ENCODE measurements at places on chromosomes 1 and 21. TPM values are rescaled to one million over a fixed set of nuclear protein-coding genes. Genes with fewer than 3 reads are reported as not detected.
A peak's percentile ranks its signal among the peaks of the same experiment; 100 is the strongest.

GRCh38 chr1:169513208-169513607, 27.5 kb upstream of the SLC19A2 start:
- DNase-seq, result no peak
- no peaks in the 10 kb centered on the region for H3K36me3 ChIP-seq
- no peak overlapping the region for H3K4me3 ChIP-seq
- H3K27ac ChIP-seq, result no peak overlapping the region
- H3K4me1 ChIP-seq, result peaks cover 14% of the 10 kb centered on the region
- H3K27me3 ChIP-seq, result no peaks in the 10 kb centered on the region

GRCh38 chr1:115958866-115959265, 17.4 kb upstream of the SLC22A15 start:
- H3K36me3 ChIP-seq, result no peaks in the 10 kb centered on the region
- H3K4me1 ChIP-seq, result no peaks in the 10 kb centered on the region
- H3K27me3 ChIP-seq, result no peaks in the 10 kb centered on the region

Gene SPAG17
- 19.9 TPM for total RNA-seq

DNA sequence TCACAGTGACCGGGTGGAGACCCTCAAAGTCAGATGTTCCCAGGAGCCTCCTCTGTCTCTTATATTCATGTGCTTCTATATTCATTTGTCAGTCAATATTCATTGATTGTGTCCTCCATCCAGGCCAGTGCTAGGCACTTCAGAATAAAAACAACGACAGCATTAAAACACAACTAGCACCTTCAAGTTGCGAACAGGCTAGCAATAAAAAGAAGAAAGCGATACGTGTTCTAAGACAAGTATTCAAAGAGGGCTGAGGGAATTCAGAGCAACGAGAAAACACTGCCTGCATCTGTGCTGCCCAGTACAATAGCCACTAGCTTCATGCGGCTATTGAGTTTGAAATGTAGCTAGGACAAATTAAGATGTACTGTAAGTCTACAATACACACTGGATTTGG, 138.0 kb downstream of the PLXNA2 start:
- no peak for DNase-seq
- H3K36me3 ChIP-seq, result no peaks in the 10 kb centered on the region
- H3K27ac ChIP-seq, result no peak overlapping the region
- H3K4me1 ChIP-seq, result peaks cover 4% of the 10 kb centered on the region

Gene DEPDC1
- total RNA-seq, result 0.46 TPM

DNA sequence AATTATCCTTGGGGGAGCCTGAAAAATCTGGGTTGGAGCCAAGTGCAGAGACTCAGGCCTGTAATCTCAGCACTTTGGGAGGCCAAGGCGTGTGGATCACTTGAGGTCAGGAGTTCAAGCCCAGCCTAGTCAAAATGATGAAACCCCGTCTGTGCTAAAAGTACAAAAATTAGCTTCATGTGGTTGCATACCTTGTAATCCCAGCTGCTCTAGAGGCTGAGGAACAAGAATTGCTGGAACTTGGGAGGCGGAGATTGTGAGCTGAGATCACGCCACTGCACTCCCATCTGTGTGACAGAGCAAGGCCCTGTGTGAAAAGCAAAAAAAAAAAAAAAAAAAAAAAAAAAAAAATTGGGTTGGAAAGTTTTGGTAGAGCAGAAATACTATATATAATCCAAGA, 1563.6 kb upstream of the PRMT6 start:
- H3K4me1 ChIP-seq, result no peaks in the 10 kb centered on the region
- H3K4me3 ChIP-seq, result no peak overlapping the region
- H3K27me3 ChIP-seq, result no peaks in the 10 kb centered on the region
- no peak for DNase-seq

DNA sequence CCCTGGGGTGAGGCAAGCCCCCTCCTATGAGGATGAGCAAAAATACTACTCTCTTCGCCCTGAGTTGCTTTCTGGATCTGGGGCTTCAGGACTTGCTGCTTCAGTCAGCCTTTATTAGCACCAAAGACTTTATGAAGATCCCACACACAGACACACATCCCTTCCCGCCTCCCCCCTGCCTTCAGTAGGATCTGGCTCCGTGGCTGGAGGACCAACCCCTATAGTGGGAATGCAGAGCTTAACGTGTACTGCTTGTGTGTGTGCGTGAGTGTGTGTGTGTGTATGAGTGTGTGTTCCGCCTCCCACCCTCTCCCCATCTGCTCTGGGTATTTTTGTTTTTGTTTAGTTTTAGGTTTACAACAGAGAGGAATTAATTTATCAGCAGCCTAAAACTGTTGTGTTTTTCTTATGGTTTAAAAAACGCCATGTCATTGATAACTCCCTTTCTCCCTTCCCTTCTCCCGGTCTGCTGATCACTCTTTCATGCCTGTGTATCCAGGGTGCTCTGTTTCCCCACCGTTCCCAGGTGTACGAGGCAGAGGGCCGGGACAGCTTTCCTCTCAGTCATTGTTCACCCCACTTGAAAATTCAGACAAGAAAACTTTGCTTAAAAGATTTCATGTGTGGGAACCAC, 27.5 kb upstream of the ZFP69B start:
- H3K4me1 ChIP-seq, result peaks cover 11% of the 10 kb centered on the region
- no peak overlapping the region for H3K27ac ChIP-seq
- no peaks in the 10 kb centered on the region for H3K36me3 ChIP-seq
- DNase-seq, result peak; percentile 10

DNA sequence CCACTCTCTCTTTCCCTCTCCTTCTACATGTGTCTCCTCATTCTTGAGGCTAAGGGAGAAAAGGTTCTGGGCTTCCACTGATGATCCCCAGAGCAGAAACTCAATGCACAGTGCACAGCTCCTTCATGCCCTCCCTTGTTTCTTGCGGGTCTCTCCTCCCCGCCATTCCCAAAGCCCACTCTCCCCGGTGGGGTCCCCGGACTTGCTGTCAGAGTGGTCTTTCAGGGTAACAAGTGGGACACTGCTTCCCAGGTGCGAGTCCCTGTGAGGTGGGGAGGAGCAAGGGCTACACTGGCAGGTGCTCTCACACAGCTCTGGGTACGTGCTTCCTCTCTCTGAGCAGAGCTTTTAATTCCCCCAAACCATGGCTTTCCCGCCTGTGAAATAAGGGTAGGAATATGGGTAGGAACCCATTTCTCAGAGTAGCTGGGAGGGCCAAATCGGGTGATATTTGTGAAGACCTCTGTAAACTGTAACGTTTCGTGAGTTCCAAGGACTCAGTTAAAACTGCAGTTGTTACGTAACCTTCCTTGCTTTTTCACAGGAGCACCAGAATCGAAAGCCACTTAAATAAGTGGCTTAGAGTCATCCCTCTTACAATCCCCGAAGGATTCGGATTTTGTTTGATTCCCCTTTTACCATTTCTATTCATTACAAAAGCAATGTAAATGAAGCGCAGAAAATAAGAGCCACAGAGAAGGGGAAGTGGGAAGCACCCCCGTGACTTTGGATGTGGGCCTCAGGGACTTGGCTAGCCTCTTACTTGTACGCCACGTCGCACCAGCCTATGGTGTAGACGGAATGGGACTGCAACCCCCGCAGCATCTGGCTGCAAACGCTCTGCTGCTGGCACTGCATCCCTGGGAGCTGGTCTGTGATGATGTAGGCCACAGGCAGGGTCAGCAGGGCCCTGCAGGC, 6.2 kb downstream of the PGLYRP3 start:
- H3K27me3 ChIP-seq, result no peaks in the 10 kb centered on the region
- no peak overlapping the region for H3K4me3 ChIP-seq
- H3K36me3 ChIP-seq, result no peaks in the 10 kb centered on the region
- H3K27ac ChIP-seq, result no peak overlapping the region

Gene CTSE
- 189 TPM for total RNA-seq

DNA sequence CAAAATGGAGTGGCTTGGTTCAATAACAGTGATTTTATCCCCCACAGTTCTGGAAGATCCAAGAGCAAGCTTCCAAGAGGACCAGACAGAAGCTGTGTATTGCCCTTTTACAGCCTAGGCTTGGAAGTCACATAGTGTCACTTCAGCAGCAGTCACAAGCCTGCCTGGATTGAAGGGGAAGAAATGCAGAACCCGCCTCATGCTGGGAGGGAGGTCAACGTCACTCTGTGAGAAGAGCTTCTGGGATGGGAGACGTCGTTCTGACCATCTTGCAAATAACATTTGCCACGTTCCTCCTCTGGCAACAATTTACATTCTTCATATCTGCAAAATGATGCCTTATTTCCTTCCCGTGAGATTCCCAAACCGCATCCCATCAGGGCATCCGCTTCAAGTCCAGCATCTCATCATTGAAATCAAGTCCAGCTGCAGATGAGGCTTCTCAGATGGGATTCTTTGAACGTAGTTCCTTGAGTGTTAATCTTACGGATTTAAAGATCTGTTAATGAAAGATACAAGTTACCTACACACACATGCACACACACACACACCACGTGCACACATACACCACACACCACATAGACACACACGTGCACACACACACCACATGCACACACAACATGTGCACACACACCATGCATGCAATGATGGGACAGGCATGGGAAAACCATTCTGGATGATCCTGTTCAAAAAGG, 23.9 kb upstream of the KIF1B start:
- H3K4me3 ChIP-seq, result no peak overlapping the region
- no peaks in the 10 kb centered on the region for H3K4me1 ChIP-seq
- peak; percentile 4 for DNase-seq

Gene CD244
- total RNA-seq, result 1.5 TPM

DNA sequence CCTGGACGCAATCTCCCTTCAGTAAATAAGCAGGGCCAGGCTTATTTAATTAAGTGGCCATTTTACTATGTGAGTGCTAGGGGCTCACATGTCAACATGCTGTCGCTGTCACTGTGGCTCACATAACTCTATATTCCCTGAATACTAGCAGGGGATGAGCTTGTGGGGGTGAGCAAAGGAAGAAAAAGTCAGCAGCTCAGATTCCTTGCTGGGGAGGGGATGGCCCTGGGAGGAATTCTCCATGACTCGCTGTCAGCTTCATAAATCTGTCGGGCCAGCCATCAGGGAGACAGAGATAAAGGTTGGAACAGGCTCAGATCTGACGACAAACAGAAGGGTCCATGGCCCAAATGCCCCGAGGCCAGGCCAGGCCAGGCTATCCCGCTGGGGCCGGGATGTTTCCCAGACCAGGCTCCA, 26.0 kb upstream of the PLEKHG5 start:
- no peaks in the 10 kb centered on the region for H3K27me3 ChIP-seq

Gene CACHD1
- total RNA-seq, result 49.6 TPM

DNA sequence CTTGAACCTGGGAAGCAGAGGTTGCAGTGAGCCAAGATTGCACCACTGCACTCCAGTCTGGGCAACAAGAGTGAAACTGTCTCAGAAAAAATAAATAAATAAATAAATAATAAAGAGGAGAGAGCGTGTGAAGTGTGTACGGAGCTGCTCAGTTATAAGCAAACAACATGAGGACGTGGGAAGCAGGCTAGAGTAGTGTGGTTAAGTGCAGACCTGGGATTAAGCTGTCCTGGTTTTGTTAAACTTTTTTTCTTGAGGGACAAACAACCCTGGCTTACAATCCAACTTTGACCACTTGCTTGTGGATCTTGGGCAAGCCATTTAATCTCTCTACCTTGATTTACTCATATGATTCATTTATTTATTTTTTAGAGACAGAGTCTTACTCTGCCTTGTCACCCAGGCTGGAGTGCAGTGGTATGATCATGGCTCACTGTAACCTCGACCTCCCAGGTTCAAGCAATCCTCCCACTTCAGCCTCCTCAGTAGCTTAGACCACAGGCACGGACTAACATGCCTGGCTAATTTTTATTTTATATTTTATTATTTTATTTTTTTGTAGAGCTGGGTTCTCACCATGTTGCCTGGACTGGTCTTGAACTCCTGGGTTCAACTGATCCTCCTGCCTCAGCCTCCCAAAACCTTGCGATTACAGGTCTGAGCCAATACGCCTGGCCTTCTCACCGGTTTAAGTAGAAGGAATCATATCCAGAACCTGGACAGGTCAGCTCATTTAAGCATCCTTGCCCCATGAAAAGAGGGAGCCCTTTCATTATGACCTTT, 52.7 kb downstream of the RPS6KA1 start:
- H3K27ac ChIP-seq, result no peak overlapping the region
- H3K4me3 ChIP-seq, result no peak overlapping the region
- H3K4me1 ChIP-seq, result no peaks in the 10 kb centered on the region
- no peaks in the 10 kb centered on the region for H3K36me3 ChIP-seq
- DNase-seq, result no peak

- DNase-seq, result no peak
- no peak overlapping the region for H3K27ac ChIP-seq
- no peaks in the 10 kb centered on the region for H3K36me3 ChIP-seq
- H3K27me3 ChIP-seq, result no peaks in the 10 kb centered on the region
These were observed 714.1 kb upstream of the ADAMTS5 start for GRCh38 chr21:27681038-27681437.

DNA sequence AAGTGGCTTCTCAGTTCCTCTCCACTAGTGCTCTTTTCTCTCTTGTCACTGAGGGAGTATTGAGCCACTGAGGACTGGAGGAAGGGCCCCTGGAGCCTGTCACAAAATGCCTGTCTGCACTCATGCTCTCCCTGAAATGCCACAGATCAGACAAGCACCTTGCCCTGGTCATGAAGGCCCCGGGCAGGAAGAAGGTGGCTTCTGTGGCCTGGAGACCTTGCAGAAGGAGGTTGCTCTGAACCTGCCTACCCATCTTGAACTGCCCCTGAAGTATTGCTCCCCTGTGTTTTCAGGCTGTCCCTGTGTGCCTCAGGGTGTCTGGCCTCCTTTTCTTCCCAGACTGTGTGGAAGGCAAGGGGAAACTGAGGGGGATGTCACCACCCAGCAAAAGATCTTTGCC, 3.1 kb downstream of the PKP1 start:
- no peaks in the 10 kb centered on the region for H3K36me3 ChIP-seq
- no peak for DNase-seq
- H3K27me3 ChIP-seq, result peaks cover 33% of the 10 kb centered on the region
- no peak overlapping the region for H3K27ac ChIP-seq
- H3K4me3 ChIP-seq, result no peak overlapping the region
- H3K4me1 ChIP-seq, result peaks cover 5% of the 10 kb centered on the region

DNA sequence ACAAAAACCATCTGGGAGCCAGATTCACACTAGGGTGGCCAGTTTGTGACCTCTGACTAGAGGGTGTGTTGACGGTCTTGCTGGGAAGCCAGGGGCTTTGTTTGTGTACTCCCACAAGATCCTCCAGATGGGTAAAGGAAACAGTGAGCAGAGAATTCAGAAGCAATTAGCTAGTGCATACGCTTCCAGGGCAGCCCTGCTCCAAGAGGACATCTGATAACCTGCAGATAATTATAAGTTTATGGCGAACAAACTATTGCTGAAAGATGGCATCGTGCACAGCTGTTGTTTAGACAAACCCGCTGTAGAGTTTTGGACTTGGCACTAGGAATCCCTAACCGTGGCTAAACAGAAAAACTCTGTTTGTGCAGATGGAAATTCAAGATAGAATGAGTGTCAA, 326.4 kb downstream of the TGFB2 start:
- H3K27ac ChIP-seq, result no peak overlapping the region
- H3K4me1 ChIP-seq, result no peaks in the 10 kb centered on the region
- peak; percentile 67 for DNase-seq
- H3K4me3 ChIP-seq, result no peak overlapping the region
- no peaks in the 10 kb centered on the region for H3K27me3 ChIP-seq
- H3K36me3 ChIP-seq, result no peaks in the 10 kb centered on the region

- H3K27ac ChIP-seq, result no peak overlapping the region
- no peak for DNase-seq
- no peak overlapping the region for H3K4me3 ChIP-seq
- no peaks in the 10 kb centered on the region for H3K4me1 ChIP-seq
- no peaks in the 10 kb centered on the region for H3K36me3 ChIP-seq
- H3K27me3 ChIP-seq, result no peaks in the 10 kb centered on the region
These were observed 5.7 kb downstream of the ALG14 start for GRCh38 chr1:95067062-95067461.

GRCh38 chr1:101158424-101158823, 78.4 kb upstream of the S1PR1 start:
- H3K4me1 ChIP-seq, result peaks cover 5% of the 10 kb centered on the region
- no peak overlapping the region for H3K27ac ChIP-seq
- no peak overlapping the region for H3K4me3 ChIP-seq
- no peak for DNase-seq

Measured in lung (tissue), 17 donors.